Stimulated activated CD8-positive, alpha-beta memory T cell treated with anti-CD3 and anti-CD28 coated beads, Interleukin-7, amount 100 ng/mL, for 48 hours (primary cell): ENCODE measurements at places on chromosomes 3 and 15.

GRCh38 chr15:39465843-39466749, 114.8 kb upstream of the THBS1 start:
- no peak for DNase-seq

GRCh38 chr3:31235062-31235700, 297.5 kb upstream of the STT3B start:
- no peak for DNase-seq

DNA sequence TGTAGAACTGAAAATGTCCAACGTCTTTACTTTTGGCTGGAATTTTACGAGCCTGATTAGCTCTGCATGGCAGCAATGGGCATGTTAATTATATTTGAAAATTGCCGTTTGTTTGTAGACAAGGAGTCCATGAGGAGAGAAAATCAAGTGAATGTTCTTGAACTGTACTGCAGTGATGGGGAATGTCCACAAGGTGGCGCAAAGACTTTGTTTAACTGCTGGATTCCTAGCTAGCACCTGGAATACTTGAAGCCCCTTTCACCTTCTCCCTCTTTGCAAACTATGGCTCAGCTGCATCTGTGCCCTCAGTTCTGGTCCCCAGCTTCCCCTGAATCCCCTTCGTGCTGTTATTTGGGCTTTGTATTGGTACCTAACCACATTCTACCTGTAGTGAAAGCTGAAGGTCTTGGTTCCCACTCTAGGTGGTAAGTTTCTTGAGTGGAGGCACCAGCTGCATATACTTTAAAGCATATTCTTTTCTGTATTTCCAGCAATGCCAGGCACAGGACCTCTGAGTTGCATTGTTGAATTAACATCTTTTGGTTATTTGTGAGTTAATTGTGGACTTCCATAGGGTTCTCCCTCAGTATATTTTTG, 25.3 kb downstream of the EXOG start:
- DNase-seq, result no peak

GRCh38 chr3:105369500-105370371, 3.0 kb downstream of the ALCAM start:
- DNase-seq, result peak; percentile 8

DNA sequence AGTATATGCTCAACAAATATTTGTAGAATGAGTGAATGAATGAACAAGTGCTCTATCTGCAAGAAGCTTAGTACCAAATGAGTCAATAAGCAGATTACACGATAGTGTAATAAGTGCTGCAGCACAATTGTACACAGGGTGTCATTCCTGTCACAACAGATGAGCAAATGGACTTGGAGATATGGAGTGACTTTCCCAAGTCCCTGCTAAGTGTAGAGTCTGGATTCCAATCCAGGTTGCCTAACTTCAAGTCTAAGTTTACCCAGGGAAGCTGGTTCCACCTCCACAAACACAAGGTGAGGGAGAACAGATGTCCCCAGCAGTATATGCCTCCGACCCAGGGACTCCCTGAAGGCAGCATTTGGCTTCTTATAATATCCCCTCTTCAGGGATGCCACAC, 77.7 kb upstream of the RAD18 start:
- DNase-seq, result no peak
